NCI-H1436 (cell line): ENCODE measurements at places on chromosomes 2 and 18.

GRCh38 chr18:54961868-54962267 lies 2.6 kb upstream of the CCDC68 start:
- no peak for DNase-seq

DNA sequence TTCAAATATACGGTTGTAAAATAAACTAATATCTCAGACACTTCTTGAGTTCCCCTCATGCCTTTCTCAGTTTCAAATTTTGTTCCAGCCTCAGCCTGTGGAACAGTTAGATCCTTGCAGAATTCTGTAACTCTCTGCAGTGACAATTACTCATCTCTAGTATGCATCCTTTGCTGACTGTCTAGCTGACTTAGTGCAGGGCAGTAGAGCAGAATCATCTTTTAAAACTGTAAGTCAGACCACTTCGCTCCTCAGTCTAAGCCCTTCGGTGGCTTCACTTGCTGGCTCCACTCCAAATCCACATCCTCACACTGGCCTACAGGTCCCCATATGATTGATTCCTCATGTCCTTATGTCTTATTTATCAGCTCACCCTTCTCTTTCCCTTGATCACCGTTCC lies 164.1 kb upstream of the ZSWIM2 start:
- DNase-seq: no peak

DNA sequence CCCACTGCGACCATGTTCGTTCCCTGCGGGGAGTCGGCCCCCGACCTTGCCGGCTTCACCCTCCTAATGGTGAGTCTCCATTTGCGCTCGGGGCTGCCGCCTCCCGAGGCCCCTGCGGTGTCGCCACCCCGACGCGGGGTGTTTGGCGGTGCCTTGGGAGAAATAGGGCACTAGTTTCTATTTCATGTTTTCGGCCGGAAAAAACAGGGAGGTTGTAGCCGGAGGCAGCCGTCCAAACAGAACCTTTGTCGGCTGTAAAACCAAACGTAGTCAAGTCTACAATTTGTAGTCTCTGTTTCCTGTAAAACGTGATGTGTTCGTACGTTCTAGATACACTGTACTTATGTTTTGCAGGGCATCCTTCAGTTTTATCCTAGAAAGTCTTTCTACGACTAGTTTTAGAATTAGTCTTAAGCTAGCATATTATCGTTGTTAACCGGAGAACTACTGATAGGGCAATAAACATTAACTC lies 290 bp downstream of the PSMG2 start:
- no peak for DNase-seq

DNA sequence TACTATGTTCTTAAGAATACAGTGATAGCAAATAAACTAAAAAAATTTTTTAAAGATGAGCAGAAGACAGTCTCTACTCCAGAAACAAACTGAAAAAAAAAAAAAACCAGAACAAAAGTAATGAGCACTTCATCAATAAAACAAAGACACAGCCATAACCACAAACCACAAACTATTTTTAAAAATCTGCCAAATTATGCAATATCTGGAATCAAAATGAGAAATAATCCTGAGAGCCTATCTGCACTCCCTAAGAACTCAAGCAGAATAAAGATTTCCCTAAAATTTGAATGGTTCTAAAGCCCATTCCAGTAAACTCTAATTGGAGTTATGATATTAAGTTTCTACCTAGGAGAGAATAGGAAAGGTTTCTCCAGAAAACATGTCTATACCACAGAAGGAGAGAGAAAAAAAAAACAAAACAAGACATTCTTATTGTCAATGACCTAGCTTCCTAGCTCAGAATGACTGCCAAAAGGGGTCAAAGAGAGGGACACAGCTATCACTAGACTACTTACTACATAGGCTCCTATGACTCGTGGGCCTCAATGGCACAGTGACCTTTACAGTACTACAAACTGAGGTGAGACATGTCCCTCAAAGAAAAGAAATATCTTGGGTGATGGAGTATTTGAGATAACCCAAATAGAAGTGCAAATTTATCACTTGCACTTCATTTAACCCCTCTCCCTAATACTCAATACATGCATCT lies 262.8 kb downstream of the ZEB2 start:
- DNase-seq: no peak

DNA sequence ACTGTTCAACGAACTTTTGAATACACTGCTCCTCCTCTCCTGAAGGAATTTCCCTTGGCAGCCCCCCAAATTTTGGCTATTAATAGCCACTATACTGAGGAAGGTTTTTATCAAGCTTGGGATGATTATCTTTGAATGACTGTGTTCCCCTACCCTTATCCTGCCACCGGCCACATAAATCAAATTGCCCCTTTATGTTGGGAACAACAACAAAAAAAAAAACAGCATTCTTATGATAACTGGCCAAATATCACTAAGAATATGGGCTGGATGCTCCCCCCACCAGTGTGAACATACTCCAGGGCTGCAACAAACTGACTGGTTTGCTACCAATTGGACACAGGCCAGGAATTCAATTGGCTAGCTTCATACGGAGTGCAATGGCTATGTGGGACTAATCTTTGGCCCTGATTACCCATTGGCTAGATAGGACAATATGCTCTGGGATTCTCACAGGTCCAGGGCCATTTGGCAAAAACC lies 20.6 kb downstream of the DUSP11 start:
- DNase-seq: no peak

- DNase-seq: no peak
These were observed 187.8 kb upstream of the COL3A1 start for GRCh38 chr2:188786368-188786841.

DNA sequence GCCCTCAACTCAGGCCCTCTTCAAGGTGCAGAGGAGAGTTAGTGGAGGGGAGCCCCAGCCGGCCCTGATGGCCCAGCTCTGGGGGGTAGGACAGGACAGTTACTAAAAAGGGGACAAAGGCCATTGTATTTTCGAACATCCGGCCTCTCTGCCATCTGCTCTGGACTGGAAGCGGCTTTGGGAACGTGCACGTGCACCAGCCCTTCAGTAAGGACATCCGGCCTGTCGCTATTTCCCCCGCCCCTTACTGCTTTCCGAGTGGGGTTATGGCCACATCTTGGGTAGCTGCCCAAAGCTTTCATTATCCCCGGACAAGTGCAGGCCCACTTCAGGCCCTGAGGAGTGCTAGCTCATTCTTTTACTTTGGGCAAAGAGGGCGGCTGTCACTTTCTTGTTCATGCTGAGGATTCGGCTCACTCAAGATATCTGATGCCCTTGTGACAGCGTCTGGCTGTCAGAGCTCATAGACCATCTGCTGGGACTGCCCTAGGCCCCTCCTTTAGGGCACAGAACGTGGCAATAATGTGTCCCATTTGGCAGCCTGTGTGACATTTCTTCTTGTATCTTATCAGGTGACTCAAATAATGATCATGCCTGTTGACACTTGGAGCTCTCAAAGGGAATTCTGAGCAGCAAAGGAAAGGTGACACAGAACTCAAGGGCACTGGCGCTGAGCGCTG lies 17.5 kb downstream of the SLC4A3 start:
- DNase-seq: no peak

GRCh38 chr2:16012029-16012596 lies 71.8 kb downstream of the MYCN start:
- DNase-seq: no peak
